ENCODE measurements at places on chromosomes 4 and X.

DNA sequence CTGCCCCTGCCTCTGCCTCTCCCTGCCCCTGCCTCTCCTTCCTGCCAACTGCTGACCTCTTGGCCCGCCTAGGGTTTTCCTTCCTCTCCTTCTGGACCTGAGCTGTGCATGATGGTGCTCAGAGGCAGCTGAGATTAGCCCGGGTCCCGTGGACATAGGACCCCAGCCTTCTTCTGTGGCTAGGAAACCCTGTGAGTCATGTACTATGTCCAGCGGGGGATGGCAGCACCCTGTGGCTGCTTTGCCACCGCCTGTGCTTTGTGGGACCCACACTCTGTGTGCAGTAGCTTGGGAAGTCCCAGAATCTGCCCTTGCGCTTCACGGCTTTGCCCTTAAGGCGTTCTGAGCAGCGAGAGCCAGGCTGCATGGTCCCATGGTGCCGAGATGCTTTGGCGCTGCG lies 105.5 kb upstream of the PSAPL1 start:
- H3K4me3 ChIP-seq = no peak overlapping the region
- no peaks in the 10 kb centered on the region for H3K27me3 ChIP-seq
- no peak overlapping the region for H3K27ac ChIP-seq
- no peaks in the 10 kb centered on the region for H3K36me3 ChIP-seq
- no peaks in the 10 kb centered on the region for H3K4me1 ChIP-seq

GRCh38 chr4:177005674-177006230 lies 213.0 kb upstream of the VEGFC start:
- H3K27ac ChIP-seq = no peak overlapping the region
- H3K4me3 ChIP-seq = no peak overlapping the region
- H3K27me3 ChIP-seq = no peaks in the 10 kb centered on the region
- H3K4me1 ChIP-seq = no peaks in the 10 kb centered on the region
- DNase-seq = no peak
- no peaks in the 10 kb centered on the region for H3K36me3 ChIP-seq

- no peaks in the 10 kb centered on the region for H3K27me3 ChIP-seq
- H3K4me3 ChIP-seq = no peak overlapping the region
- H3K36me3 ChIP-seq = no peaks in the 10 kb centered on the region
- H3K27ac ChIP-seq = no peak overlapping the region
- H3K4me1 ChIP-seq = no peaks in the 10 kb centered on the region
These were observed 1602.4 kb upstream of the ADGRL3 start for GRCh38 chr4:59597536-59598329.

DNA sequence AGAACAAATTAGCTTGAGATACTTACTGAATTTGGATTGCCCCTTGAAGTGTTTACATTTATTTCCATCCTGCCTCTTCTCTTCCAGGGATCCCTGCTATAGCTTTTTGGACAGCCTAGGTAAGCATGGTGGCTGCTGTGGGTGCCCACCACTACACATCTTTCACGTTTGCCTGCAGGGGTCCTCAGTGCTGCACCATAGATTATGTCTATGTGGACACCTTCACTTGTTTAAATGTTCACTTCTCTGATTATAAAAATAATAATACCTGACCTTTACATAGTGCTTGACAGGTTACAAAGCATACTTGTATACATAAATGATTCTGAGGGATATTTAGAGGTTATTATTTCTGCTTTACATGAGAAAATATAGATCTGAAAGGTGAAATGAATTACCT lies 67.9 kb upstream of the SLC4A4 start:
- peak; percentile 29 for DNase-seq
- no peak overlapping the region for H3K27ac ChIP-seq
- no peaks in the 10 kb centered on the region for H3K36me3 ChIP-seq
- peaks cover 3% of the 10 kb centered on the region for H3K4me1 ChIP-seq

DNA sequence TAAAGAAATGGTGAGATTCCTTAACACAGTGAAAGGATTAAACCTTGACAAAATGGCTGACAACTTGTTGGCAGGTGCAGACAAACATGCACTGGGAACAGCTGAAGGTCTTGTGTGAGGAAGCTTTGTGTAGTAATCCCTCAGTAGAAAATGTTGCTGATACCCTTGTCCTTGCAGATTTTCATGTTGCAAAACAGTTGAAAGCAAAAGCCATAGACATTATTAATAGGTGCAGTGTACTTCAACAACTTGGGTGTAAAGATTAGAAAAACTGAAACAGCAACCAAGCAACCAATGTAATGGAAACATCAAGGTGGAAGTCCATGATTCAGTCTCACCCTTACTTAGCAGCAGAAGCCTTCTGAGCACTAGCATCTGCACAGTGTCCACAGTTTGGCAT lies 29.8 kb downstream of the UGT2B7 start:
- no peak for DNase-seq
- H3K4me1 ChIP-seq = no peaks in the 10 kb centered on the region
- no peak overlapping the region for H3K4me3 ChIP-seq
- no peaks in the 10 kb centered on the region for H3K36me3 ChIP-seq
- no peak overlapping the region for H3K27ac ChIP-seq

Measured in kidney (tissue), 22 donors.